Stimulated activated CD4-positive, alpha-beta T cell treated with anti-CD3 and anti-CD28 coated beads, Interleukin-2, amount 100 ng/mL, for 24 hours (primary cell): ENCODE measurements at places on chromosomes 4 and X.

DNA sequence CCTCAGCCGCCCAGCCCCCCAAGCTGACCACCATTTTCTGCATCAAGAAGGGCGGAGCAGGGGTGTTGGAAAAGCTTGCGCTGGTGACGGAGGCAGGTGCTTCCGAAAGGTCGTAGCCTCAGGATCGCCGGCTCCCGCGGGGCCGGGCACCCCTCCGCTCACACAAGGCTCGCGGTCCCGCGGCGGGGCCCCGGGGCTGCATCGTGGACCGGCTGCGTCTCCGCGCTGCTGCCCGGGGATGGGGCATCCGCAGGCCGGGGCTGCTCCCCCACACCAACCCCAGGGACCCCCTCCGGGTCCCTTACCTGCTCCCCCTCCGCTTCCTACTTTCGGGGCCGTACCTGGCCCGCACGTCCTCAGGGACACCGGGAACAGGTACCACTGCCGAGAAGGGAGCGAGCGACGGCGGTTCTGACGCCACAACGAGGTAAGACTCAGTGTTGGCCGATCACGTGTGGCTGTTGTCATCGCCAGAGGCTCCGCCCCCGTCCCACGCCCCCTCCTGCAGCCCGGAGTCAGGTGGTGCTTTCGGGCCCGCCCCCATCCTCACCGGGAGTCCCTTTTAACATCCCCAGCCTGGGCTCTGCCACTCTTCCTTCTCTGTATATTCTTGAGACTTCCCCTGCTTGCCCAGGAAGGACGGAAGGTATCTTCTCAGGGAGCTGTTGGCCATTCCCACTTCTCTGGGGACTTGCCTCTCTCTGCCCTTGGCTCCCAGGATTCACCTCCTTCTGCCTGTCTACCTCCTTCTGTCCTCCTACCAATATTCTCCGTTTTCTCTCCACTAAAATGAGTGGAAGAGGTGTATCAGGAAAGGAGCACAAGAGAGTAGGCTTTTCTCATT lies at the start of gene BEX2:
Gene BEX2, minus strand, starts transcription at position 436 of the 844 bp plus-strand sequence. CDS start 1,014 bp downstream, outside the sequence.
- peak; percentile 83 for DNase-seq

DNA sequence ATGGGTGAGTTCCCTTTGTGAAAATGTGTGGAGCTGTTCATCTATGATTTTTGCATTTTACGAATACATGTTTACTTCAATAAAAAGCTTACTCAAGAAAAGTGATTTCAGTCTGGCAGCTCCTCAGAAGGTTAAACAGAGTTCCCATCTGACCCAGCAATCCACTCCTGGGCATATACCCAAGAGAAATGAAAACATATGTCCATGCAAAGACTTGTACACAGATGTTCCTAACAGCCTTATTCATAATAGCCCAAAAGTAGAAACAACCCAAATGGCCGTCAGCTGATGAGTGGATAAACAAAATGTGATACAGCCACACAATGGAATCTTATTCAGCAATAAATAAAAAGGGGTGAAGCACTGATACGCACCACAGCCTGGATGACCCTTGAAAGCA lies 20.8 kb downstream of the CLCN4 start:
- no peak for DNase-seq

GRCh38 chr4:41069838-41070237 lies 144.5 kb downstream of the APBB2 start:
- DNase-seq: no peak

GRCh38 chr4:15653864-15654592 lies 1.1 kb downstream of the FBXL5 start:
- DNase-seq: no peak

DNA sequence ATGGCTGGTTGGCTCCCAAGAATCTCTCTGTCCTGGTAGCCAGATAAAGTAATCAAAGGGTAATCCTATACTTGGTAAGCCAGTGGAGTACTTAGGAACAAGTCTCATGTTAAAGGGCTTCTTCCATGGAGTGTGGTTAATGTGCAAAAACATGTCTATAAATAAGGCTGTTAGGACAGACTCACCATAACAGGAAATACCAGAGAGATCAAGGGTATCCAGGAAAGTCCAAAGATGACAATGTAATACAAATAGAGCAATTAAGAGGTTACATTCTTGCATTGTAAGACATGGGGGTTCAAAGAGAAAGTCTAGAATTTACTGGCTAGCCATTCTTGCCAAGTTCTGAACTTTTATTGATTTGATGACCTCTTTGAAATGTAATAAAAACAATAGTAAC lies 61.9 kb upstream of the ZCCHC13 start:
- no peak for DNase-seq

GRCh38 chr4:52369649-52370048 lies 289.5 kb downstream of the USP46 start:
- no peak for DNase-seq

DNA sequence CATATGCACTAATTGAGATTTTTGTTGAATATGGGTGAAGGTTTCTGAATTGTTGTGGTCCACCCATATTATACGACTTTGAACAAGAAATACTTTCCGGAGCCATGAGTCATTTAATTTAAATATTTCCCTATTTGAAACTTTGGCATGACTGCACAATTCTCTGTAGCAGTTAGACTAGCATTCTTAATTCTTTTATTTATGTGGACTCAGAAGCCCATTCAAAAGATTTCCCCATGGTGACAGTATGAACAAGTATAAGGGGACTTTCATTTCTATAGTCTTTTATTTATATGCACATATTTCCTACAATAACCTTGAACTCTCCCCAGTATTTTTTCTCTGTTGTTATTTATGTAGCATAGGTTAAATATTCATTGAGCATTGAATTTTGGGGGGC lies 72.6 kb downstream of the DTHD1 start:
- no peak for DNase-seq

- DNase-seq: no peak
These were observed 147.5 kb upstream of the FAM241A start for GRCh38 chr4:111997785-111998184.

DNA sequence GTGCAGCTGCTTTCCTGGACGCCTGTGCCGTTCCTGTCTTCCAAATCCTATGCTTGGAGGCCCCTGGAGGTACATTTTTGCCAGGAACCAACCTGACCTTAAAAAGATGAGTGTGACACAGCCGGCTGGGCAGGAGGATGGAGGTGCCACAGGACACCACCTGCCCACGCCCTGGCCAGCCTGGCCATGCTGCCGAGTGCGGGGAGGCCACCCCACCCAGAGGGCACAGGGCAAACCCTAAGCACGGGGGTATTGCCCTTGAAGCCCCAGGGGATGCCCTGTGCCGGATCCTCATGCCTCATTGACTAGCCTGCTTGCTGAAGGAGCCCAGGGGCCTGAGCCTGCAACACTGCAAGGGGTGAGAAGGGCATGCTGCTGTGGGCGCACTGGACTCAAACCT lies 20.1 kb downstream of the FGFR3 start:
- no peak for DNase-seq

- DNase-seq: no peak
These were observed 855.0 kb upstream of the GRID2 start for GRCh38 chr4:91448668-91449330.

- no peak for DNase-seq
These were observed 88.0 kb downstream of the NAA11 start for GRCh38 chr4:79237851-79238250.

GRCh38 chr4:165780735-165781134 lies 92.3 kb upstream of the TLL1 start:
- no peak for DNase-seq

GRCh38 chrX:113421432-113421831 lies 580.8 kb upstream of the AMOT start:
- no peak for DNase-seq

- no peak for DNase-seq
These were observed 39.5 kb downstream of the GPC4 start for GRCh38 chrX:133375615-133376340.

- no peak for DNase-seq
These were observed 918.3 kb downstream of the ARAP2 start for GRCh38 chr4:35325908-35326453.

DNA sequence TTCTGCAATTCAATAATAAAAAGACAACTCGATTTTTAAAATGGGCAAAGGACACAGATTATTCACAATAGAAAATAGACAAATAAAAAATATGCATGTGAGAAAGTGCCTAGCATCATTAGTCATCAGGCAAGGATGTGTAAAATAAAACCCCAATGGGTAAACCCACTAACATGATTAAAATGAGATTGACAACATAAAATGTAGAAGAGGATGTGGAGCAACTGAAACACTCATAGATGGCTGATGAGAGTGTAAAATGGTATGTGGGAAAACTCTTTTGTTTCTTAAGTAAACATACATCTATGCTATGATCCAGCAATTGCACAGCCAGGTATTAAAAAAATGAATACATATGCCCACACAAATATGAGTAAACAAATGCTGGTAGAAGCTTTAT lies 177.6 kb downstream of the IQCM start:
- no peak for DNase-seq

DNA sequence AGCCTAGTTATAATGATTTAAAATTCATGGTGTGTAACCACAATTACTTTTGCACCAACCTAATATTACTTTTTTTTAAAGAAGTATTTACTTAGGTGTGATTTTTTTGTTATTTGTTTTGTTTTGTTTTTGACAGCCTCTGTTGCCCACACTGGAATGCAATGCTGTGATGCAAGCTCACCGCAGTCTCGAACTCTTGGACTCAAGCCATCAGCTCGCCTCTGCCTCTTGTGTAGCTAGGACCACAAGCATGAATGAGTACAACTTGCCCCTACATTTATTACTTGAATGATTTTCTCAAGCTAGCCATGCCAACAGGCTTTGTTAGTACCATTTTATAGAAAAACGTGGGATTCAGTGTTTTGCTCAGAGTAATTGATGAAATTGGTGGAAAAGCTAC lies 488.8 kb upstream of the CPEB2 start:
- DNase-seq: no peak

GRCh38 chr4:172791841-172792240 lies 376.8 kb upstream of the GALNT7 start:
- no peak for DNase-seq

DNA sequence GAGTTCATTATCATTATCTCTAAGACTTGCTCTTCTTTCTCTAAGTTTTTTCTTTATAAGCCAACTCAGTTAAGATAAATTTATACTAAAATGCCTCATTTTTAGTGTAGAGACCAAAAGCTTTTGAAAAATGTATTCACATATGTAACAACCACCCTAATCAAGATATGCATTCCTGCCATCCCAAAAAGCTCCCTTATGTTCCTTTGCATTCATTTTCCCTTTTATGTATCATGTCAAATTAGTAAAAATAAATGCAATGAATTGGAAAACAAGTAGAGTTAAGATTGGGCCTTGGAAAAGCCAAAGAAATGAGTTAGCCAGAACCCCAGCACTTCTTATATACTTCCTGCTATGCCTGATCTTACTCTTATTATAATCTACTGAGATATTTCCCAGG lies 62.2 kb downstream of the NPY2R start:
- DNase-seq: no peak

DNA sequence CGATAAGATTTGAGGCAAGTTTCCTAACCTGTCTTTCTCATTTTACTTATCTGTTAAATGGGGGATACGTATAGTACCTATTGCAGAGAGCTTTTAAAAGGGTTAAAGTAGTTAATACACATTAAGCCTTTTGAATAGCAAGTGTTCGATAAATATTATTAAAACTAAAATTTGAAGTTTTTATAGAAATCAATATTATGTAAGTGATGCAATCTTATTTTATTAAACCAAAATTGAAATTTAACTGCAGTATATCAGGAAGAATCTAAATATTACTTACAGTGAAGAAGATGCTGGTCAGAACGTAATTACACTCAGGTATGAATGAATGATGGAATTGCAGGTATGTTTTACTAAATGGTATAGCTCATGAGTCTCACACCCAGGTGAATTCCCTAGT lies 58.0 kb downstream of the ANXA3 start:
- DNase-seq: no peak

- no peak for DNase-seq
These were observed 26.4 kb downstream of the NIPAL1 start for GRCh38 chr4:48042979-48043461.

DNA sequence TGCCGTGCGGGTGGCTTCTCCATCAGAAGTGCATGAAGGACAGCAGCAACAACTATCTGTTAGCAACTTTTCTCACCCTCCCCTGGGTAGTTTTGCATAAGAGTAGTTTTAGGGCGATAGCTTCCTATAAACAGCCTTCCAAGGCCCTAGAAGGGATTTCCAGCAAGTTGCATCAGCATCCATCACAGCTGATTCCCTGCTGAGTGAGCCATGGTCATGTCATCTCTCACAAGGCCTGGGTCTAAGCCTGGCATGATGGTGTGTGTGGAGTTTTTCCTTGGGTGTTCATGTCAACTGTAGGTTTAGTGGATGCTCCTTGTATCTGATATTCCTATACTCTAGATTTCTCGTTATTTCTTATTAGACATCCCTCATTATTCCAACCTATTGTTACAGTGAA lies 2324.7 kb upstream of the AGA start:
- no peak for DNase-seq

DNA sequence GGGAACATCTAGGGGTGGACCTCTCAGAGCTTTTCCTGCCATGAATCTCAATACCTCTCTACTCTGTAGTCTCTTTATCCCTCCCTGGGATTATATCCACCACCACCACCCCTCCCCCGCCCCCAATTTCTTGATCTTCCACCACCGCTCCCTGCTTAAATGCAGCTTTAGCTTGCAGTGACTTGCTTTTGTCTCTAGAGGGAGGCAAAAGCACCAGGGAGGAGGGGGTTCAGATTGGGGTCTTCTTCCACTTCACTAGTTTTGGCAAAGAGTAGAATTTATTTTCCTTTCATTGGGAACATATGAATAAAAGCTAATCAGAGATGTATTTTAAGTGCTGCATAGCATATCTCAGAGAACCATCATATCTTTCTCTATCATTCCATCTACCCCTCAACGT lies 5.5 kb downstream of the ARHGAP36 start:
- no peak for DNase-seq

DNA sequence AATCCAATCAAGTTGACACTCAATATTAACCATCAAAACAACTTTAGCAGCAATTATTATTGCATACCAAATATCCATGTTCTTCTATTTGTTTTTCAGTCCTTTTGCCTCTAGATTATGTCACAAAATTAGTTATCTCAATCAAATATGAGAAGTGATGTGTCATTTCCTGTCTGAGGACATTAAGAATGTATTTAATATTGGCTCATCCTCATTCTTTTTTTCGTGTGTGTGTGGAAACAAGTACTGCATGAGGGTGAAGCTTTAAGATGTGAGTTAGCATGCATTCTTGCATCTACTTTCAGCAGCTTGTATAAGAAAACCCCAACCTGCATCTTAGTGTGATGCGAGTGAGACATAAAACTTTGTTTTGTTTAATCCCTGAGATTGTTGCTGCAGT lies 301.4 kb downstream of the GRIA2 start:
- no peak for DNase-seq

- no peak for DNase-seq
These were observed 16.3 kb downstream of the VSIG4 start for GRCh38 chrX:66023385-66024091.

GRCh38 chrX:13014111-13015096 lies 30.0 kb downstream of the FAM9C start:
- DNase-seq: no peak
